Stimulated activated CD4-positive, alpha-beta T cell treated with anti-CD3 and anti-CD28 coated beads, Interleukin-1b, Interleukin-23, amount 100 ng/mL, for 24 hours (primary cell): ENCODE measurements at places on chromosomes 4 and X.

DNA sequence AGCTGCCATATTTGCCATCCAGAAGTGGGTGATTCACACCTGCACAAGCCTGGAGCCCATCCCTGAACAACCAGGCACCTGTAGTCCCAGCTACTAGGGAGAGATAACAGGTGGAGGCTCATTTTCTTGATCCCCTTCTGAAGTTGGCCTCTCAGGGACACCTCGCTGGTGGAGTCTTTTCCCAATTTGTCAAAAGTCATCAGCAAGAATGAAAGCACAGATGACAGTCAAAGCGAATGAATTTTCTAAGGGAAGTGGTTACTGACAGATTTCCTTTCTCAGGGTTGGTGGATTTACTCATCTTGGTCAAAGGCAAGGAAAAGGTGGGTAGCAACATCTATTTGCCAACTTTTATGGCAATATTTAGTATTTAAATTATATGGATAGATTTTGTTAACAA lies 36.5 kb downstream of the FGFBP1 start:
- no peak for DNase-seq

DNA sequence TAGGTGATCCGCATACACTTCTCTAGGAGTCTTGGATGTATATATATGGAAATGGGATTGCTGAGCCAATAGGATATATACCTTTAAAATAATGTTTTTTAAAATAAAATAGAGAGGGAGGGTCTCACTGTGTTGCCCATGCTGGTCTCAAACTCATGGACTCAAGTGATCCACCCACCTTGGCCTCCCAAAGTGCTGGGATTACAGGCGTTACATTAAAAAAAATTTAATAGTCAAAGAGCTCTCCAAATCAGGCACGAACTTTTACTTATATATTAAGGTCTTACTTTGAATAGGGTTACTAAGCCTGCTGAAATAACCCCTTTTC lies 109.0 kb downstream of the GNL3L start:
- DNase-seq, result no peak

DNA sequence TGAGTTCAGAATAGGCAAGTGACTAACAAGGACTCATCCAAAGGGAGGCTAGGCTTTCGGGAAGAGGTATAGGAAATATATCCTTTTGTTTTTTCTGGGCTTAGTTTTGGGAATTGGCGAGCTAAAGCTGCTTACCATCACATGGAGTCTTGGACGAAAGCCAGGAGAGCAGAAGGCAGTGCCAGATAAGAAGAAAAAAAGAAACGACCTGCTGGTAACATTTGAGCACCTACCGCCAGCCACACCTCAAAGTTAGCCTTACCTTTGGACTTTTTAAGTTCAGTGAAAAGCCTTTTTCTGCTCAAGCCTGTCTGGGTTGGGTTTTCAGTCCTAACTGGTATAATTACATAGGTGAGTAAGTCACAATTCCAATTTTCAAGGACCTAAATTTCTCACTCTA lies 85.1 kb upstream of the LCORL start:
- DNase-seq, result no peak

DNA sequence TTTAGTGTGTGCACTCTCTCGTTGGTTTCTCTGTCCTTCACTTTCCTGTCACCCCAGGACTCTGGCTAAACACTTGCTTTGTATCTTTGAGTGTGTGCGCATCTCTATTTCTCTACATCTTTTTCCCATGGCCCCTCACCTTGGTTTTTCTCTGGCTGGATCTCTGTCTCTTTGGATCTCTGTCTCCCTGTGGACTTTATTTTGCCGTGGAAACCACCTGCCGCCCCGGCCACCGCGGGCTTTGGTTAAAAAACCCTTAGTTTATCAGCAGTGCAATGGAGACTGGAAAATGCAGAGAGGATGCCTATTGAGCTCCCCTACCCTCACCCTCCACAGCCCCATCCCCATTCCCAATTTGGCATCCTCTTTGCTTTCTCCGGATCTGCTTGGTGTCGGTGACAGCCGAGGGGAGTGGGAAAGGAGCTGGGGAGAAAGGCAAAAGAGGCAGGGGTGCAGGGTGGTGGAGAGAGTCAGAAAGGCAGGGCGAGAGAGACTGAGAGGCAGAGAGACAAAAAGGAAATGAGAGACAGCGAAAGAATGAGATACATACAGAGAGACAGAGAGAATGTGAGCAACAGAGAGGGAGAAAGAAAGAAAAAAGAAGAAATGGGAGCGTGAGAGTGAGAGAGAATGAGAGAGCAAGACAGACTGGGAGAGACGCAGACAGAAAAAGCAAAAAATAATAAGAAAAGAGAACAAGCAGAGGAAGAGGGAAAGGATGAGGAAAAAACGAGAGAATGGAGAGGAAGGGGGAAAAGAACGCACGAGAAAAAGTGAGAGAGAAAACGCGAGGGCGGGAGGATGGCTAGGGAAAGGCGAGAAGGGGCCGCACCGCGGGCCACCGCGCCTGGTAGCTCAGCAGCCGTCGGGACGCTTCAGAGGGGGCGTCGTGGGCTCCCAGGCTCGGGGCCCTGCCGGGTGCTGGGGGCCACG lies 688 bp downstream of the GPR101 start:
- DNase-seq, result no peak

DNA sequence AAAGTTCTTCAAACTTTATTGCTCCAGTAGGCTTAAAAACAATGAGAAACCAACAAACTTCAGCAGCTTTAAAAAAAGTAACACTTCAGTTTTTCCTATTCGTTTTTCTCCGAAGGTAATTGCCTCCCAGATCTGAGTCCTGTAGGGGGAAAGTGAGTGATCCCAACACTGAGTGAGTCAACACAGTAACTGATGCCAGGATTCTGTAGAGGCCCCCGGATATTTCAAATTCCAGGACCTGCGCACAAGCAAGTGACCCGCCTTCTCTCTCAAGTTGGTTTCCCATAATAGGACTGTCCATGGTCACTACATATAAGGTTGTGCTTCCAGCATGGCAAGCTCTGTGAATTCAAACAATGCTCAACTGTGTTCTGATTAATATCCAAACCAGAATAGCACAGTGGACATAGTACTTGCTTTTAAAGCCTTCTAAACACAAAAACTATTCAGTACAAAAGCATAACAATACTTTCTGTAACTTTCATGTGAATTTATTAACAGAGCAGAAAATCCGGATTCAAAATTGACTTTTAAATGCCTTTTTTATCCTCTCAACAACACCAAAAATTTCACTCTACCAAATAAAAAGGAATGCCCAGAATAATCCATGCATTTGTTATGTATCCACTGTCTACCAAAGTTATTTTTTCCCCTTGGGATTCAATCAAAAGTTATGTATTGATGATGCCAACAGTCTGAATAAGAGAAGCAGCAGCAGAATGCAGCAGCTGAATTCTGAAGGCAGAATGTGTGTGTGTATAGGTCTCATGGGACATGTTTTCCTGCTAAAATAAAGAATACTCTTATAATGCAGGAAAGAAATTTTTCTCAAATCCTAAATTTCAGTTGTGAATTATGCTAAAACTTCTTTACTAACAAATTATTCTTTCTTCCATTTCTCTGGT lies at the start of gene DMD:
Gene DMD (minus strand): TSS at position 194 of the 905 bp plus-strand sequence. CDS start 237 bp downstream, outside the sequence.
- DNase-seq, result no peak

DNA sequence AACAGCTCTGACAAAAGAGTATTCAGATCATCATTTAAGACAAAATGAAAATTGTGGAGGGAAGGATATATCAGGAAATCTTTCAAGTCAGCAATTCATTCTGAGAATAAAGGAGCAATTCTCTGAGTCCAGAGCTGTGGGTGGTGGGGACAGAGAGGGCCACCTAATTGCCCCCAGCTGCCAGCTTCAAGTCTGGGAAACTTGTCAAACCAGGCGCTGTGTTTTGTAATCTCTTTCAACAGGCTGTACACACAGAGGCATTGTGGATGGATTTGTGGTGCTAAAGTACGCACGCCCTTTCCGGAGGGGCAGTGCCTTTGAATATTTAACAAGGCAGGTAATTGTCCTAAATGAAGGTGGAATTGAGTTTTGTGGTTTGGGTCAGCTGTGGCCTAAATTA lies 591.1 kb upstream of the BOD1L1 start:
- DNase-seq, result no peak

DNA sequence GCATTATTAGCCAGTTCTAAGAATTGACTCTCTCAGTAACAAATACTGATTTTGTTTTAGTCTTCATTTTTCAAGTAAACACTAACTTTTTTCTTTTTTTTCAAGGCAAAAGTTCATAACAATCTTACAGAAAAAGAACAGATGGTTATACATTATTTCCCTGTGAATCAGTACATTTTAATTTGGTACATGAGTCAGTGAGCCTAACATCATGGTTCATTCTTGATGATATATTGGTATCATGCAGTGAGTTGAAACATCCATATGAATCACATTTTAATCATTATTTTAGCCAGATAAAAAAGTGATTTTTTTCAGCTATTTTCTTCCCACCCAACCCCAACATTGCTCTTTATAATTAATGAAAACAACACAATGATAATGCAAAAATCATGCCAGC lies 184.3 kb upstream of the TACR3 start:
- DNase-seq, result no peak

GRCh38 chr4:39770471-39770870 lies 72.5 kb downstream of the UBE2K start:
- DNase-seq, result no peak

- no peak for DNase-seq
Measured at GRCh38 chr4:2060611-2061185, 1.6 kb downstream of the NAT8L start.

DNA sequence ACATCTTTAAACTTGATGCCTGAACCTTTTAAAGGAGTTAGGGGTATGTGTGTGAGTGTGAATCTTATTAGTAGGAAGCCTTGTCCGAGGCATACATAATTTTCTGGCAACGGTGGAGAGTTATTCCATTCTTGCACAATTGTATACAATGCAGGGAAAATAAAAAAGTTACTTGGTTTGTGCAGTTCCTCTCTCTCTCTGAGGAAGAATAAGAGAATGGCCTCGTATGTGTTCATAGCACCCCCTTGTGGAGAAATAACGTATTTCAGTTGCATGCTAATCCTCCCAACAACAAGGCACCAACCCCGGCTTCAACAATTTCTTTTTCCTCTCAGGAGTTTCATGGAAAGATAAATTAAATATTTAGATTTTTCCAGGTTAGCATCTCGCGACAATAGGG lies 33.7 kb upstream of the FGF13 start:
- DNase-seq, result no peak

DNA sequence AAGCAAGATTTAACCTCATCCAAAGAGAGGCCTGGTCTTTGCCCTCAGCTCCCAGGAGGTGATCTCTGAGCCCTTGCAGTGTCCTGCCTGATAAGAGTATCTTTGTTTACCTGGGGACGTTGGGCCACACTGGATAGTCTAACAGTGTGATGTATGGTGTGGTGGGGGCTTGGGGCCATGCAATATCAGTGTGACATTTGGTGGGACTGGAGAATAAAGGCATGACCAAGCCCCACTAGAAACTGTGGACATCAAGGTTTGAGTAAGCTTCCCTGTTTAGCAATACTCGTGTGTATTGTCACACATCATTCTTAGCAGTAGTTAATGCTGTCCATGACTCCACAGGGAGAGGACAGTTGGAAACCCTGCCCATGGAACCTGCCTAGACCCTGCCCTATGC lies 34.4 kb downstream of the BBS12 start:
- DNase-seq, result no peak

DNA sequence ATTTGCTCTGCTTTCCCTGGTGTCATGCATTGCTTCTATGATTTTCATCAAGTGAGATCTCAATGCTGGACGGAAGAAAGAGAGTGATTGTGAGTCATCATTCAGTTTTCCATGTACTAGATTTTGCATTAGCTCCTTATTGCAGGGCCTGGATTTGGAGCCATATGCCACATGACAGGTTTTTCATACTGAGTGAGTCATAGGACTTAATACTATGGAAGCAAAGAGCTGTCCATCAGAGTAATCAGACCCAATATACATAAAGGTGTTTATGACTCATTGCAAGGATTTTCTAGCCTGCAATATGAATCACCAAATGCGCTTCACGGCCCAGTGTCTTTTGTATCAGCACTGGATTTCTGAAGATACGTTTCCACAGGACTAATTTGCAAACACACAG lies 11.2 kb upstream of the TFDP3 start:
- DNase-seq, result no peak

- no peak for DNase-seq
Measured at GRCh38 chrX:13647709-13648212, 5.2 kb upstream of the TCEANC start.

DNA sequence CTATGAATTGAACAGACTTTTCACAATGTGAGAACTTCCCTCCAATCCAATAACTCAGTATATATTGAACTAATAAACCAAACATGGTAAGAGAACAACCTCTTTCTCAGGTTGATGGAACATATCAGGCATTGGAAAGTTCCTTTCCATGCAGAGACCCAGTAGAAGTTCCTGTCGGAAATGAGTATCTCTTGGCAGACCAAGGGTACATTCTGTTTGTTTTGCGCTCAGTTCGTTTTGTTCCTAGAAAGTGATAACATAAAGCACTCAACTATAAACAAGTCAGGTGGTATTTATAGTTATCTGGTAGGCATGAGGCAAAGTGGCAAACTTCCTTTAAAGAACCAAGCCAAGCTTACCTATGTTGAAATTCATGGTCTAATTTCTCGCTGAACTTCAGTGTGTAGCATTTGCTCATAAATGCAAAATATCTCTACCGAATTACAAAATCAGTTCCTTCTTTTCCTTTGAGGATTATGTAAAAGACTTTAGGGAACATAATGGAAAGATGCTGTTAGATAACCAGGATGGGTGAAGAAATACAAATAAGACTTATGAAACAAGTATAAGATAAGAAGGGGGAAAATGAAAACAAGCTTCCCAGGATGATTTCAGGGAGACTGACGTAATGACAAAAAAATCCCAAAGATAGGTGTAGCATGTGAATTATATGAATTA lies 120.3 kb downstream of the ARHGAP24 start:
- DNase-seq, result no peak

DNA sequence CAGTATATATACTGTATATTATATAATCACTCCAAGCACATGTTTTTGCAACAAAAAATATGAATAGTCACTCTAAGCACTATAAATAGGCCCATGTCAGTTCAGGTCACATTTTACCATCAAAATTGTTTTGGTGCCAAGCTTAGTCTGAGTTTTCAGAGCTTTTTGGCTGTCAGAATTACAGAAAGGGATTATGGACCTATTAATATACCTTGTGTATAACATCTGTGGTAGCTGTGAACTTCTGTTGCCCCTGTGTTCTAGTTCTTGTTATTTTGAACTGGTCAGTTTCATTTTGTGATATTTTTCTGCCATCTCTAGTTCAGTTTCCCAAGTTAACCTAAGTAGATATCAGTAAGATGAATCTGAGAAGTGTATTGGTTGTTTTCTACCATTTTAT lies 22.9 kb downstream of the EXOC1 start:
- DNase-seq, result no peak

GRCh38 chr4:16235209-16235608 lies 8.9 kb upstream of the TAPT1 start:
- DNase-seq, result no peak

DNA sequence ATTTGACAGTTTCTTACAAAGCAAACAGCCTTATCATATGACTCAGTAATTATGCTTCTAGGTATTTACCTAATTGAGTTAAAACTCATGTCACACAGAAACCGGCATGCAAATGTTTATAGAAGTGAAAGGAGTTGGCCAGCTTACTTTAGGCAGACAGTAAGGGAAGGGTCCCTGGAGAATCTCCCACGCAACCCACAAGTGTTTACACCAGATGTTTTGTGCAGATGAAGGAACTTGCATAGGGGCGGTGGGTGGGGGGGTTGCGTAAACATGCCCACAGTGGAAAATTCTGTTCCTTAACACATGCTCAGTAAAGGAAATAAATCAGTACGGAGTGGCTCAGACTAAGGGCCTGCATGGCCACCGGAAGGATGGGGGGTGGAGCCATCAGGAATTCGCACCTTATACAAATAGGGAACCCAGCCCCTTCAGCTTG lies 330.5 kb upstream of the AADAT start:
- DNase-seq, result no peak
